ENCODE measurements at places on chromosomes 6 and 20.

DNA sequence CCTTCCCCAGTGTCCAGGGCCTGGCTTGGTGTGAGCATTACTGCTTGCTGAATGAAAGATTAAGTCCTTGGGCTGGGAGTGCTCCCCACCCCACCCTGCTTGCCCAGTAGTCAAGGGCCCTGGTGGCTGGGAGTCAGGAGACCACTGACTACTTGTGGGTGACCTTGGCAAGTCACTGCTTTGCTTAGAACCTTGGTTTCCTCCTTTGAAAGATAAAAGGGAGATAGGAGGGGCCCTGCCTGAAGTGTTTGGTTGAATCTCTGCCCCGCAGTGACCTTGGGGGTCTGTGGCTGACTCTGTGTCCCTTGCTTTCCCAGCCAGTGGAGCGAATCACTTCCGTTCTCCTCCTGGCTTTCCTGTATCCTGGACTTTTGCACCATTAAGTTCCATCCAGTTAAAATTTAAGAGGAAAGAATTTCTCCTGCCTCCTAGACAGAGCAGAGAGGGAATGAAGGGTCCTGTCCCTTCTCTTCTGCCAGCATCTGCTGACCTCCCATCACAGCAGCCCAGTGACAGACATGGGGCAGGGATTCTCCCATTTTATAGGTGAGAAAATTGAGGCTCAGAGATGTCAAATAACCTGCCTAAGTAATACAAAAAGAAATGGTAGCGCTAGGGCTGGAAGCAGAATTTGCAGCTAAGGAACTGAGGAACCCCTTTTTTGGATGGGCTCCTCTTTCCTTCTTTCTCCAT is 3.5 kb upstream of the EPB41L1 start:
- DNase-seq, result no peak

- DNase-seq, result no peak
These were observed 41.1 kb upstream of the SAMD5 start for GRCh38 chr6:147467428-147467827.

GRCh38 chr6:145069966-145070365 is 665.4 kb downstream of the EPM2A start:
- no peak for DNase-seq

- DNase-seq, result no peak
These were observed 47.0 kb downstream of the CARMIL1 start for GRCh38 chr6:25326126-25326525.

DNA sequence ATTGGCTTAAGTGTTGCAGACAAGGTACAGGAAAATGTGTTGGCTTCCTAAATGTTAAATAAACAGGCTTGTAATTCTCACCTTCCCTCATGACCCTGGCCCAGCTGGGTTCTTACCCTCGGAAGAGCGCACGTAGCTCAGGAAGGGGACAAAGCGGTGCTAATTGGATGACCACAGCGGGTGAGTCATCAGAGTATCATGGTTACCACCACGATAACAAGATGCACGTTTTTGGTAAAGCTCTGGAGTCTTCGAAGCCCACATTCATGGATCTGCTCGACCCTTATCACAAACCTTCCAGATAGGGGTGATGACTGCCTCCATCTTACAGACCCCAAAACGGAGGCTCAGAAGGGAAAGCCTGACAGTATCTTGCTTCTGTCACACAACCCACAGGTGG is 32.8 kb downstream of the APCDD1L start:
- no peak for DNase-seq

DNA sequence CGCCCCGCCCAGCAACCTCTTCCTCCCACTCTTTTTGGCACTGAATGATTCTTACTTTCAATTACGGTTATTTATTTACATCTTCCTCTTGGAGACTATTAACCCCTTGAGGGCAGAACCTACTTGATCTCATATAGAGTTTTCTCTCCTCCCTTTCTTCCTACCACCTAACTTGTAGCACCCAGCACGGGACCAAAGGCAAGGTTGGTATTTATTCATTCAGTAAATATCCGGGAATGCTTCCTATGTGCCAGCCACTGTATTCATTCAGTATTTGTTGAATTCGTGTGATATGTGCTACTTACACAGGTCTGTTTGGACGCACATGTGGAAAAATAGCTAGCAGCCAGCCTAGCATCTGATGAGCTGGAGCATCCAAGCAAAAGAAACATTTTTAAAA is 1.3 kb upstream of the CNKSR3 start:
- DNase-seq, result no peak

GRCh38 chr20:43375591-43375990 is 82.1 kb upstream of the SRSF6 start:
- no peak for DNase-seq

Data from SK-N-MC (cell line).